Spleen (tissue), 13 donors: ENCODE measurements at places on chromosomes 13 and 19.

DNA sequence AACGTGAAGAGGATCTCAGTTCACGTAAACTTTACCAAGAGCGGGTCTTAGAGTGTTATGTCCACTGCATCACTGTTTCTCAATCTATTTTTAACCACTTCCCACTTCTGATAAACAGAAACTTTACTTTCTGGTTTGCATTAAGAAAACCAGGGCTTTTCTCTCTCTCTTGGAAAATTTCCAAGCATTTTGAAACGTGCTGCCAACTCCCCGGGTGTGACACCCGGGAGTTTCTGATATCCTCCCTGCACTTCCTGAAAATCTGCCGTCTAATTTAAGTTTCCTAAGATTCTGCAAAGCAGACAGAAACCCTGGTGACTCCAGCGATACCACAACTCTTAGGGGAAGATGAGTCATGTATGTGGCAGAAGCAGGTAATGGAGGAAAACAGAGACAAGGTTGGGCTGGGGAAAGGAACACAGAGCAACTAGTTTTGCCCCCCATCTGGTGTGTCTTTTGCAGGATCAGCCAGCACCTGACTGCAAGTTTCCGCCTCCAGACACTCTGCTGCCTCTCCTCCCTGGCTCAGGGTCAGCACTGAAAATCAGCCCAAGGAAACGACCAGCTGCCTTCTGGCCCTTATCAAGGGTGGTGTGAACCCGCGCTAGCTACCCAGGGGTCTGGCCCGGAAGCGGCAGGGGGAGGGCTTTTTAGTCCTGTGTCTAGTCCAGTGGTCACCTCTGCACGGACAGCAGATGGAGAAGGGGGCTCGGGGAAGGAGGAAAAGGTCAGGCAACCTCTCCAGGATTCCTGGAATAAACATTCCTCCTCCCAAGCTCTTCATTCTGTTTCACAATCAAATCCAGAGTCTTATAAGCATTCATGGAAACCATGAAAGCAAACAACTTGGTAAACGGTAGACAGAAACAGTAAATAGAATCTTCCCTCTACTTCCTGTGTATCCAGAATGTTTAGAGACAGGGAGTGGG lies 11.3 kb upstream of the FFAR2 start:
- no peak for DNase-seq

- no peak for DNase-seq
Observed at GRCh38 chr19:11096210-11096841, 7.1 kb downstream of the LDLR start.

DNA sequence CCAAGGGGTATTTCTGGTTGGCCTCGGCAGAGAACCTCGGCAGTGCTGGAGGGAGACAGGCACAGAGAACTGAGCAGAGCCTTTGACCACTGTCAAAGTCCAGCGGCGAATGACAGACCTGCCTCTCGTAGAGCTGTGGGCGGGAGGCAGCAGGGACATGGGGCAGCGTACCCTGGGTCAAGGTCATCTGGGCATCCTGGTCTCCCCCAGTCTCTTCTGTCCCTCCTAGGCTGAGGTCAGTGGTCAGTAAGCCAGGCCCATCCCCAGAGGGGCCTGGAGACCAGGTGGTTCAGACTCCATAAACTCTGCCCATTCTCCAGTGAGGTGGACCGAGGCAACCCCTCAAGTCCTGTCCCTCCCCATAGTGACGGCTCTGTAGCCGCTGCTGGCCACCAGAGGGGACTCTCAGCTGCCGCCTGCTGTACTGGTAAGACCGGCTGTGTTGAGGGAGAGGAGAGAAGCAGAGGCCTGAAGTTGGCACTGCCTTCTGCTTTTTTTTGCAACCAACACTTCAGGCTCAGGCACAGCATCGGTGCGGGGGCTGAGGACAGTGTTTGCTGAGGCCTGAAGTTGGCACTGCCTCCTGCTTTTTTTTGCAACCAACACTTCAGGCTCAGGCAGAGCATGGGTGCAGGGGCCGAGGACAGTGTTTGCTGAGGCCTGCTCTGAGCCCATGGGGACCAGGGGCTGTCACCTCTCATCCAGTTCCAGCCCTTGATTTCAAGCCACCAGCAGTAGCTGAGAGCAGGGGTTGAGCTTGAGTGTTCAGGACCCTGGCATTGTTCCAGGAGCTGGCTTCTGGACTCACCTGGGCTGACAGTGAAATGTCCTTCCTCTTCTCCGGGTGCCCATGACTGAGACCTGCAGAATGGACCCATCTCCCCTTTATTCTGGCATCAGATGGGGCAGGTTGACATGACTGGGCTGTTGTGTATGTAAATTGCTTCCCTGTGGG lies at the start of gene PGLYRP2:
Gene PGLYRP2 (minus strand): TSS at position 111 of the 955 bp plus-strand sequence. CDS start 130 bp downstream, outside the sequence.
- DNase-seq, result no peak

DNA sequence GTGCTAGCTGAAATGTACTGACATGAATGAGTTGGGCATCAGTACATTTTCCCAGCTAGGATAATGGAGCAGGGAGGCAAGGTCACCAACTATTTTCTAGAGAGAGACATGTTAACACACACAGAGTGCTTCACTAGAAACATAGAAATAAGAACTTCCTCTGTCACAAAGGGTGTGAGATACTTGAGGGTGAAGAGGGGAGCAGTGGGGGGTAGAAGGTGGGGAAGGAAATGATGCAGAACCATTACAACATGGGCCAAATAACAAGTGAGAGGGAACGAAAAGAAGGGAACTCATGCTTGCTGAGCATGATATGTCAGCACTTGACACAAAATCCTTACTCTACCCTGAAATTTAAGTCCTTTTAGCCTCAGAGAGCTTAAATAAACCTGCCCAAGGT lies 87.8 kb upstream of the RFC3 start:
- DNase-seq, result no peak
